Ammon's horn (tissue), 1 donor: ENCODE measurements at places on chromosomes 13 and 19.

DNA sequence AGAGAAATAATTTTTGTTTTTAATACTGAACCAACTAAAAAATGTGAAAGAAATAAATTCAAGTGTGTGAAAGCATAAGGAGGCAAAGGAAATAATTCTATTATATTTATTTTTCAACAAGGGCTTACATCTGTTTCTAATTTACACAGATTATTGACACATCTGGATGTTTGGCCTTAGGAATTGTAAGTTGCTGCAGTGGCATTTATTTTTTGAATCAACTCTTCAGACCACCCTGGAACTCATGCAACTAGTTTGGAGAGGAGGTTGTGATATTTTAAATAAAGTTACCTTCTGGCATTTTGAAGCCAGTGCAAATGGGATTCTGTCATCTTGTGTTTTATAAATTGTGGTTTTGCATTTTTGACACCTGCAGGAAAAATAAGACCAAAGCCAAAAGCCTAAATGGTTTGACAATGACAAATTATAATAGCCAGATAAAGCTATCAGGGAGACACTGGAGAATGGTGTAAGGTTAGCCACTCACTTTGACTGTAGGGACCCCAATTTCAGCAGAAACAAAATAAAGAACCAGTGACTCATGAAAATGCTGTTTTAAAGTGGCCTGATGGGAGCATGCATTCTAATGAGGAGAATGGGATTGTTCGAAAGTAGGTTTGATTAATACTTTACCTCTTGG is 192.9 kb downstream of the KLF5 start:
- DNase-seq = no peak

DNA sequence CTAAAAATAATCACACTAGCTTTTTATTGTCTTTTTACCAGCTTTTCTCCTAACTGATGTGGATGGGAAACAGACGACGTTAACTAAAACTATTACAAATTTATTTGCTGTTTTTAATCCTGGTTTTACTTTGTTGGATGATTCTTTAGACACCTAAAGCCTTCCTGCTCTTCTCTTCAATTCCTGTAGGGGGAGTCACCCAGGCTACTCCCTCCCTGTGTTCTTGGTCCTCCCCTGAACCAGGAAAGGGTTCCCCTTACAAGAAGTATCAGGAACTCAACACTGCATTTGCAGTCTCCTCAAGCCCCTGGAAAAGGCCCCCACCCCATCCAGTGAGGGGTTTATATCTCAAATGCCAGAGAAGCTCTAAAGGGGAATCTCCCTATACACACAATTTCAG is 206.1 kb downstream of the SUCLA2 start:
- no peak for DNase-seq

DNA sequence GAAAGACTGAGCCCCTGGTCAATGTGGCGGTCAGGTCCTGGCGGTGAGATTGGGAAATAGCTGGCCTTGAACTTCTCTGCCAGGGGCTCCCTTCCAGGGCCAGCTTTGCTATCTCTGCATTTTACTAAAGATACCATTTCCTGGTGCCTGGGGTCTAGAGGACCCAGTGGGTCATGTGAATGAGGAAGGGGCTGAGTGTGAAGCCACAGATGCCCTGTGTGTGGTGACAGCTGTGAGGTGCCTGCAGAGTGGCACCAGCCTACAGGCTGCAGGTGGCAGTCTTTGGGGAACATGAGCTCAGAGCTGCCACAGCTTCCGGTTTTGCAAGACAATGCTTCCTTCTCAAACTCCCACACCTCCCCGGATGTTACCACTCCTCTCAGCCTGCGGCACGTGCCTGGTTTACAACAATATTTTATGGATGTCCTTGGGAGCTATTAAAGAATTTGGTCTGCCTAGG is 5.2 kb upstream of the MLNR start:
- DNase-seq = peak; percentile 41

DNA sequence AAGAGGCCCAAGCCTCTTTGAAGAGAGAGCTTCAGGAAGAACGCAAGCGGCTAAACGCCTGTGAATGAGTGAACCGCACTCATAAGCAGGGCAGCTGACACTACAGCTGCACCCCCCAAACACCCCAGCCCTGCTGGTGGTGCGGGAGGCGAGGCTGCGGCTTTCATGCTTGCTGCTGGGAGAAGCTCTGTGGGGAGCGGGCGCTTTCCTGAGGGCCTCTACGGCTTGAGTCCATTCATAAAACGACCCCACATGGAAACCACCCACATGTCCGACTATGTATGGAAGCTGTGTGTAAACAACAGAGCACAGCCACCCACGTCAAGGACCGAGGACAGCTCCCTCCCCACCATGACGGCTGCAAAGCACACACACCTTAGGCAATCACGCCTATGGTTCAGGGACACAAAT is 5.5 kb downstream of the AP3D1 start:
- DNase-seq = peak; percentile 31

GRCh38 chr13:22748866-22749577 is 431.8 kb upstream of the SGCG start:
- no peak for DNase-seq

DNA sequence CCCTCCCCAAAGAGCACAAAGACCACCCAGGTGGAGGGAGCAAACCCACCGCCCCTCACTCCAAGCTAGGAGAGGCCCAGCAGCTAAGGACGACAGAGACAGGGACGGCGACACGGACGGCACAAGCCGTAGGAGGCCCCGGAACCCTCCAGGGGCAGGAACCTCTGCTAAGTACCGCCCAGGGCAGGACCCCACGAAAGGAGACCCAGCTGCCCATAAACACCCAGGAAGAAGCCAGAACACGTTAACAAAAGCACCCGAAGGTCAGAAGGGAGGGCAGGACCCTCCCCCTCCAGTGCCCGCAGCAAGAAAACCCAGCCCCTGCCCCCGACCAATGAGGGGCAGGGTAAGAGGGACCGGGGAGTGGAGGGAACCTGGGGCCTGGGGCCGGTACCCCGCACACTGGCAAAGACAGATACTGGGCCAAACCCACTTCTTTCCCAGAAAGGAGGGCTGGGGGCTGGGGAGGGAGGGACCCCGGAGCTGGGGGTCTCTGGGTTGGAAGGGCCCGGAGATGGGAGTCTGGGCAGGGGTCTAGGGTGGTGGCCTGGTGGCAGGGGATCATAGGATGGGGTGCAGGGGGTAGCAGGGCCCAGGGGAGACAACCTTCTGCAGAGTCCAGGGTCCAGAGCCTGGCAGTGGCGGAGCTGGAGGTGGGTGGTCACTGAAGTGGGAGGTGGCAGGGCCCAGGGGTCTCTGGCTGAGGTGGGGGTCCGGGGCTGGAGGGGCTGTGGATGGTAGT is 2.4 kb downstream of the BTBD2 start:
- no peak for DNase-seq

- no peak for DNase-seq
Observed at GRCh38 chr19:14072535-14073260, at the start of gene MISP3. TSS of gene MISP3 (plus strand) at chr19:14072786. CDS start at chr19:14073310, 524 bp downstream.

- peak; percentile 79 for DNase-seq
Observed at GRCh38 chr19:5048091-5048726, 79.3 kb downstream of the KDM4B start.

- DNase-seq = no peak
Observed at GRCh38 chr13:100674572-100674871, at the start of gene TMTC4. TSS of gene TMTC4 (minus strand) at chr13:100674795. CDS start at chr13:100670362, 4,433 bp downstream.

DNA sequence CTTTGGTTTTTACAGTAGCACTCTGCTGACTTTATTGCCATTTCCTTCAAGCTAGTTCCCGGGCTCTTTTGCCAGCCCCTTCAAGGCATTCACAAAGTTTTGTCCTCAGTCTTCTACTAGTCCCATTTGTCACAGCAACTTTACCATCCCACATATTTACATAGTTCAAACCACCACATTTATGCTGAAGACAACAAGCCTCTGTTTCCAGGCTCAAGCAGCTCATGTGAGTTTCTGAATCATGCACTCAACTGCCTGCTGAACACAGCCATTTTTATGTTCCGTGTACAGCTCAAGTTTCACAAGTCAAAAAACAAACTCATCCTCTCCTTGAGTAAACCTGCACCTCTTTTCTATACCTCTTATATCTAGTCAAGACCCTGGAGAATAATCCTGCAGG is 977.0 kb upstream of the SLC10A2 start:
- peak; percentile 7 for DNase-seq

DNA sequence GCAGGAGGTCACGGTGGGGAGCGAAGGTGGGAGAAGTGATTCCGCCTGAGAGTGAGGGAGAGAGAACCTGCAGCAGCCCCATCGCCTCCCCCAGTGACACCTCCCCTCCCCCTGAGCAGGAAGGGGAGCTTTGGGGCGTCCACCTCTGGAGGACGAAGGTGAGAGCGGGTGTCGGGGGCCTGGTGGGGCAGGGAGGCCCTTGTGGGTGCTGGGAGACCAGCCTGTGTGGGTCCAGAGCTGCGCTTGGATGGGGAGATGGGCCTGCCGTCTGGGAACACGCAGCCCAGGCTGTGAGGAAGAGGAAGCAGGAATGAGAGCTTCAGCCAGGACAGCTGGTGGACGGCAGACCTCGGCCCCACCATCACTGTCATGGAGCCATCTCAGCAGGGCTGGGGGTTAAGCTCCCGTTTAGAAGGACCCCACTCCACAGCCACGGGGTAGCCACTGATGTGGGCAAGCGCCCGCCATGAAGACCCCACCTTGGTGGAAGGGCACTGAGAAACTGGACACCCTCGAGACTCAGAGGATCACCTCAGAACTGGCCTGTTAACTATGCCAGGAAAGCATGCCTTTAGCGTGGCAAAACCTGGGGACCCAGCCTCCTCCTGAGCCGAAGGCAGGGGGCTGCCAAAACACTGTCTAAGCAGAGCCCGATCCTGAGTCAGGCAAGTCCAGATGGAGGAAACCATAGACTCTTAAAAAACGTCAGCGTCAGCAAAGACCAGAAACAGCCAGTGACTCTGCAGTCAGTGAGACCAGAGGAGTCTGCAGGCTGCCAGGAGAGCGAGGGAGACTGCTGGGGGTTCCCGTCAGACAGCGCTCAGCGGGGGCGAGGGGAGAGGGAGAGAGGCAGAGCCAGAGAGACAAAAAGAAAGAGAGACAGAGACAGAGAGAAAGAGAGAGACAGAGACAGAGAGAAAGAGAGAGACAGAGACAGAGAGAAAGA is 6.4 kb upstream of the PROZ start:
- DNase-seq = peak; percentile 35

- no peak for DNase-seq
Observed at GRCh38 chr19:32862741-32863140, 6.8 kb downstream of the SLC7A9 start.
